ENCODE measurements at places on chromosomes 5 and 9.

- no peak for DNase-seq
Observed at GRCh38 chr5:58486290-58486689, 4.9 kb upstream of the GAPT start.

- no peak for DNase-seq
Observed at GRCh38 chr5:68222824-68223354, 7.3 kb downstream of the PIK3R1 start.

DNA sequence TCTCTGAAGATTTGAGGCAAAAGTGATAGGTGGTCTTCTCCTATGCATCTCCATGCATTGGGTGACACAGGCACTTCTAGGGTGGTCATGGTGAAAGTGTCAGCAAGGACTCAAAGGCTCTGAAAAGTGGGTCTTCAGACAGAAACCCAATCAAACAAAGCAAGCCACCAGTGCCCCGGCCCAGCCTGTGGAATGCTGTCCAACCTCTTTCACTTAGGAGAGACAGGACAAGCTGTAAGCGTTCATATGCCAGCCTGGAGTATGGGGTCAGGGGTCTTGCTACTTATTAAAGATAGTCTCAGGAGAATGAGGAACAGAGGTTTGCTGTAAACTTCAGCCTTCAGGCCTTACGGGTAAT, 324.5 kb downstream of the GADD45G start:
- no peak for DNase-seq

DNA sequence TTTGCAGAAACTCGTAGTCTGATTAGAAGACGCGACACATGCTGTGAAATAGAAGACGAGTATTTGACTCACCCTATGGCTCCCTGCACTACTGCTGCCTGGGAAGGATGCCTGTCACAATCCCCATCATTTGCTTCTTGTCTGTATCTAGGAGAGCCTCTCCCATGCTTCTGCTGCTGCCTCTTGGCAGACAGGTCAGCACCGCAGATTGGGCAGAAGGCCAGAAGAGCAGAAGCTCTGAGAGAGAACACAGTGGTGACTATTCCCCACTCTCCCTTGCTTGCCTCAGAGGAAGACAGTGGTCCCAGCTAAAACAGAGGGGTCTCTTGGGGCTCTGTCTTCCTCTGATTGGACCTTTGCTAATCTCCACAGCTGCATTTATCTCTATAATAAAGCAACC, 84.0 kb upstream of the SMIM32 start:
- DNase-seq: no peak

DNA sequence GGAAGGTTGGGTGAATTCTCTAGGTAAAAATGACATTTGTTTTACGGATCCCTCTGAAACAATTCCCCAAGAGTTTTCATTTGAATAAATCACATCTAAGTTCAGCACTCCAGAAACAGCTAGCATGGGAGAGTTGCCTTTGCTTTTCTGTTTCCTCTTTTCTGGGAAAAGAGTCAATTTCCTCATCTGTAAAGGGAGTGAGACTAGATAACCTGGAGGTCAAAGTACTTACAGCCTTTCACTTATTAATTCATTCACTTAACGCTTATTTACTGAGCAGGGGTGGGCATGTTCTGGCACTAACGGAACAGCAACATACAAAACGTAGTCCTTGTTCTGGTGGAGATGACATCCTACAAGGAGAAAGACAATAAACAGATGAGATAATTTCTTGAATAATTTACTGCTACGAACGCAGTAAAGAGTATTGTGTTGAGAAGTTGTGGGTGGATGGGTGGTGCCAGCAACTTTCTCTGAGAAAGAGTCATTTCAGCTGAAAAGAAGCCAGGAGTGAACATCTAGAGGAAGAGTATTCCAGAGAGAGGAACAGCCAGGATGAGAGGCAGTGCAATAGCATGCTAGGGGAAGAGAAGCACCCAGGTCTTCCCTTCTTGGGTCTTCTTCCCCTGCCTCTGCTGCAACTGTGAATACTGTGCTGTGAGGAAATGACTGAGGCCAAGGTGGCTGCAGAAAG, 335.6 kb downstream of the ZSWIM6 start:
- no peak for DNase-seq

DNA sequence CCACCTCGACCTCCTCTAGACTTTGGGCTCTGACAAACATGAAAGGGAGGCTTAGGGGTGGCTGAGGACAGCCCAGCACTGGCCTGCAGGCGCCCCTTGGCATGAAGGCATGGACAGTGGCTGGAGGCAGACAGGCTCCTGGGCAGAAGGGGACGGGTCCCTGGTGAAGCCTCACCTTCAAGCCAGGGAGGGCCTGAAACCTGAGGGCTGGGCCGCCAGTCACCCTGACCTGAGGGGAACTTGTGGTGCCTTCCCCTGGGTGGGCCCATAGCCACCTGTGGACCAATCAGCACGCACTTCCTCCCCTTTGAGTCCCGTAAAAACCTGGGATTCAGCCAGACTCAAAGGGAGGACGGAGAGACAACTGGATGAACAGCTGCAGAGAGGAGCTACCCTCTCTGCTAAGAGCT, 90.4 kb upstream of the PUM3 start:
- no peak for DNase-seq

GRCh38 chr5:131316822-131317221, 53.0 kb downstream of the CDC42SE2 start:
- no peak for DNase-seq

DNA sequence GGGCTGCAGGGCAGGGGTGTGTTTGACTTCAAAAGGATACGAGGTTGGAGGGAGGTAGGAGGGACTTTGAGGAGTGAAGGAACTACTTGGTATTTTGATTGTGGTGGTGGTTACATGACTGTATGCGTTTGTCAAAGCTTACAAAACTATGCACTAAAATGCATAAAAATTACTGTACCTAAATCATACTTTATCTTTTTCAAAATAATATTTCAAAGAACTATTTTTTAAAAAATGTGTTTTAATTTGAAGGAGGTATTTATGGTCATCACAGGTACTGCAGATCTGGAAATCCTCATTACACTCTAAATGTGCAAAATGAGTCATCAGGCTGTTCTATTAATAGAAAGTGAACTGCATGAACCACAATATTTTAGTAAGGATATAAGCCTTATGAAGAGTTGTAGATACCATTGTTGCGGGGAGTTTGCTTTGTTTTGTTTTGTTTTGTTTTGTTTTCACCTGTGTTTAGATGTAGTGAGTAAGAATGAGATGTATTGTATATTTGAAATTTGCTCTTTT, 116.9 kb downstream of the ARRDC3 start:
- no peak for DNase-seq

Data from stimulated activated CD8-positive, alpha-beta memory T cell treated with anti-CD3 and anti-CD28 coated beads, Interleukin-2, amount 100 ng/mL, for 1 hour (primary cell).